ENCODE measurements at places on chromosomes 1 and 21.

DNA sequence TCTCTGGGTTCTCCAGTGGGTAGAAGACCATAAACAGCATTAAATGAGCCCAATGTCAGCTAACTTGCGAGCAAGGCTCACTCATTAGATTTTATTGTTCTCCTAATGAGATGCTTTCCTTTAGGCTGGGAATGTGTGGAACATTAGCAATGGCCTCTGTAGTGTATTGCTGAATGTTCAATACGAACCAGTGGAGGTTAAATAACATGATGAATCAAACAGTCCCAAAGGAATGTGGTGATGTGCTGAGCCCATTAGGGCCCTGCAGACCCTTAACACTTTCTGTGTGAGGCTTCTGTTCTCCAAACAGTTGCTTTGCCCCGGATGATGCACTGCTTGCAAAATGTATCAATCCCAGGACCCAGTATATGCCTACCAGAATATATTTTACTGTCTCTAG lies 225.5 kb downstream of the ATG4C start:
- no peak for DNase-seq

DNA sequence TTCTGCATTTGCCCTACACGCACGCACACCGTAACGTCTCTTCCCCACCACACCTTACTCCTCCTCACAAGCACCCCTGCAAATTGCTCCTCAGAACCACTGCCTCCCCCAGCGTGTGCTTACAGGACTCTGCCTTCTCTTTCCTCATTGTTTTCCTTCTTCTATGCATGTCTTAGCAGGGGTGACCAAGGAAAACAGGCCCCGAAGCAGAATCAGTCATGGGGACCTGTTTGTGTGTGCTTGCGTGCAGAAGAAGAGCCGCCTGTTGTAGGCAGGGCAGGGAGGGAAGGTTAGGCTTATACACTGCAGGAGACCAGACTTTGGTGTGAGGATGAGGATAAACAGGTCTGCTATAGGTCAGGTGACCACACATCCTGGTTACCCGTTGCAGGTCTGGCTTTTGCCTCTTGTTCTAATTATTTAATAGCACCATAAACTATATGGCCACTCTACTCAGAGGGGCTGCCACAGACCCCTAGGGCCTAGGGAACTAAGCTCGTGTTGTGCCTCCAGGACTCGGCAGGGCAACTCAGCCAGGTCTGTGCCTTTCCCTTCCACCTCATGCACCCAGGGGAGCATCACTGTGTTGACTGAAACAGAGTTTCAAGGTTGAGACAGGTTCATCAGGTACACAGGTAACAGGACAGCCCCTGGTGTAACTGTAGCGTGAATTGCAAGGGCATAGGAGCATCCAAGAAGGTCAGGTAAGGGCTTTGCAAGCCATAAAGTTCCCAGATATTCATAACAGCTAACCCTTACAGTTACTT lies 60.8 kb upstream of the EPS8L3 start:
- DNase-seq = no peak

GRCh38 chr1:10490286-10490970 lies 15.7 kb downstream of the PEX14 start:
- DNase-seq = no peak

DNA sequence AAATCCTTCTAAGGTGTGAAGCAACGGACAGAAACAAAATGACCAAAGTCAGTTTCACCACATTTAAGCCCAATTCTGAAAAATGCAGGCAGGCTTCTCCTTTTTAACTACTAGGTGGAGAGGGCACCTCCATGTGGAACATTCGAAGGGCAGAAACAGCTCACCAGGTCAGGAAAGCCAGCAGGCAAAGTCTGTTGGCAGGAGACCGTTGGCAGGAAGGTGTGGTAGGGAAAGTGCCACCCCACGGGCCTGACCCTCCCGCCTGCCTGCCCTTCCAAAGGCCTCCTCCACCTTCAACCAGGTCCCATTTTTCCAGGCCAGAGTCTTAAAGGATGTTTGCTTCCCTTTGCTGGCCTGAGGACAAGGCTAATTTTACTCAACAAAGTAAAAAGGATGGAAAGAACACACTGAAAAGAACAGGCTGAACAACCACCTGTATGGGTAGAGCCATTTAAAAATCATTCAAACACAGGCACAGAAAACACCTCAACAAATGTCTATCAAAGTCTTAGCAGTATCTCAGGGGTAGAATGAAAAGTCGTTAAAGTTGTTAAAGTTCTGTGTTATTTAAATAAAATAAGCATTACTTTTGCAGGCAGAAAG lies 26.4 kb downstream of the CAPZB start:
- no peak for DNase-seq

DNA sequence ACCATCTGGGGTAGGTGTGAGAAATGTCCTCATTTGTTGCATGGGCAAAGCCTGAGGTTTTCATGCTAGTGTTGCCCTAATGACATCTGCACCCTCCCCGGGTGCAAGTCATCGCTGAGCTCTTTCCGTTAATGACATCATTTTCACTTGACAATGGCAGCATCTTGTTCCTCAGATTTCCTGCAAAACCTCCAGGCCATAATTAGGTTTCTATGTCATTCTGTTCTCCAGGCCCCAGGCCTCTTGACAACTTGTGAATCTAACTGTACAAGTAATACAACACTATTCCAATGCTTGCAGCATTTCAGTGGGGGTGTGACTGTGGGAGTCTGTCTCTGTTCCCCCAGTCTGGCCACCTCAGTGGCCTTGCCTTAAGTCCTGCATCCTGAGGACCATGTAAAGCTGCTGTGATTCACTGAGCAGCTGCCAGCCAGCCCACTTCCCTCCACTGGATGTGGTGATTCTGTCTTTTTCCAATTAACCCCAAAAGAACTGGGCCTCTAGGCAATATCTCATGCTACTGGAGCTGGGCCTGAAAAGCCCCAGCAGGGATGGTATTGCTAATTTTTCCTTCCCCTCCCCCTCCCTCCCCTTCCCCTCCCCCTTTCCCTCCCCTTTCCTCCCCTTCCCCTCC lies 22.8 kb downstream of the RAB7B start:
- DNase-seq = no peak
